A673 (cell line): ENCODE measurements at places on chromosomes 1 and 21.
A peak's percentile ranks its signal among the peaks of the same experiment; 100 is the strongest.

DNA sequence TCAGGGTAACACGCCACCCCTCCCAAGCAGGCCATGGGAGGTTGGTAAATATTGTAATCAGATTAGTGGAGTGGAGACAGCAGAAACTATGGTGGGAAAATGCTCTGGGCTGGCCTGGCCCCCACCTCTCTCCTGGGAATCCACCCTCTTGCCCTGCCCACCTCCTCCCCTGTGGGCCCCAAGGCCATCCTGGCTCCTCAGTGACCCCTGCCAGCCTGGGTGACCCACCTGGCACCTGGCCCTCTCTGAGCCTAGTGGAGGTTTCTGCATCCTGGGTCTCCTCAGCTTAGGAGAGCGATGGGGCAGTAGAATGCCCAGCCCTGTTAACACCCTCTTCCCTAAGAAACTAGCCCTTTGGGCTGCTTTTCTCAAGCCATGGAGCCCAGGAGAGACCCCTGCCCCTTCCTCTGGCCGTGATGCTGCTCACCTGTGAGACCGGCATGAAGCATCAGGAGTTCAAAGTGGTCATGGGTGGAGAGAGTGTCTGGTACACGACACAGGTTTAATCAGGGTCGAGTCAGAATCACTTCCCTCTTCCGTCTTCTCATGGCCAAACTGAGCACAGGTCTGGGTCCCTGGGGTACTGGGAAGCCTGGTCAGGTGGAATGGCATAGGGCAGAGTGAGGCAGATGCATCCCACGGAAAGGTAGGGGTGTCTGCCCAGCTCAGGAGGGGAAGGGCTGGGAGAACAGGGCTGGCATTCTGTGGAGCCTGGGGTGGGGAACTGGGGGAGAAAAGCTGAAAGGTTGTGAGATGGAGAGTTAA lies 10.7 kb upstream of the DMBX1 start:
- no peak for DNase-seq

DNA sequence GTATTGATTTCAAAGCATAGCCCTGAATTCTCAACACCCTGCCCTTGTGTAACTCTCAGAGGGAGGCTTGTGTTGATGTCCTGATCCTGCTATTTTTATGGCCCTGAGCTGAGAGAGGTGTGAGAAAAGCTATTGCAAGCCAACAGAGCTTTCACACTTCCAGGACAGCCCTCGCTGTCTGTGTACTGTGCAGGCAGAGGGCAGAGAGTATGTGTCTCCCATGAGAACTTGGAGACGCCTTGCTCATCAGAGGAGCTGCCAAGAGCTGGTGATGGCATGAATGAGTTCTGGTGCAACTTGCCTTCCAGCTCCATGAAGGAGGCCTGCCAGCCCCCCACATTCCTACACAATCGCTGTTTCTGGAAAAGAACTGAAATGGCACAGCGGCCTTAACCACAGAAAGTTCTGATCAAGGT lies 144.1 kb upstream of the AJAP1 start:
- no peak for DNase-seq

GRCh38 chr1:226728448-226728847 lies 10.6 kb downstream of the ITPKB start:
- DNase-seq: no peak

DNA sequence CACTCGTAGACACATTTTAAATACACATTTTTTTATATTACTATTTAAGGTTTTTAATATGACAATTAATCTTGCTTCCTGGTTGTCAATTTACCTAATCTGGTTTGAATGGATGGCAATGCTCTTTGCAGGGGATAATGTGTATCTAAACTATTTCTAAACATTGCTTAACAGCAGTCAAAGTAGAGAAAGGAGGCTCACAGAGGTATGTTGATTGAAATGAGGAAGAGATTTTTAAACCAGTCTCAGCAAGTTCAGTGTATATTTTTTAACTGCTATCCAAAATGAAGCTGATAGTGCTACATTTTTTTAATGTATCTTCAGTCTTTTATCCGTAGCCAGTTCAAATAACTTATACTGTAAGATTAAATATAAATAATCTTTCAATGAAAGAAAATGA lies 17.4 kb downstream of the FMO1 start:
- DNase-seq: no peak

- no peak for DNase-seq
Observed at GRCh38 chr1:15622712-15623373, 5.6 kb downstream of the DDI2 start.

GRCh38 chr1:175803413-175803812 lies 60.0 kb upstream of the TNR start:
- DNase-seq: no peak

DNA sequence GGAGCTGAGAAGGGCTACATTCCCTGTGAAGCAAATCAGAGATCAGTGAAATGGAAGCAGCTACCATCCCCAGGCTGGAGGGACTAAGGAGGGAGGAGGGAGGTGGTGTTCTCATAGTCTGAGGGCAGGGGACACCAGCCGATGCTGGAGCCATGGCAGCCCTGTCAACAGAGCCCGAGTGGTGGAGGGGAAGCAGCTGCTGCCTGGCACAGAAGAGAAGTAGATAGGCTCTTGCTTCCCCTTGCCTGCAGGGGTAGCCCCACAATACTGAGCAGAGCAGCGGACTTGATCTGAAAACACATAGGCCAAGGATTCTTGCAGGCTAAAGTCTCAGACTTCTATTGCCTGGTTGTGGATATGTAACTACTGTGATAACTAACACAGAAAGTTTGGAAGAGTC lies 255.1 kb downstream of the FGGY start:
- no peak for DNase-seq

- no peak for DNase-seq
Observed at GRCh38 chr1:108072212-108072611, 107.2 kb upstream of the VAV3 start.

DNA sequence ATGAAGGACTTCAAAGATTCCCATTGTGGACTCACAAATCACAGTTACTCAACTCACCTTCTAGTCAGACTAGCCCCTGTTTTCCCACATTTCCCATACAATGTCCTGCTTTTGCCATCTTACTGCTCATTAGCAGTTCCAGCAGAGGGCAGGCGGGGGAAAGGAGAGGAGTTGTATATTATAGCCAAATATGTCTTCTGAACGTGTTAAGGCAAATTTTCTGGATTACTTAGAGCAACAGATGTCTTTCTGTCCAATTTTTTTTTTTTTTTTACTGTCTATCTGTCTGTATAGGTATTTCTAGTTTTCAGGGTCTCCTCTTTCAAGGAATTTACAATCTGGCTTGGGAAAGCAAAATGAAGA lies 29.9 kb upstream of the DDAH1 start:
- DNase-seq: peak; percentile 9

- DNase-seq: no peak
Observed at GRCh38 chr1:211638246-211638645, 37.2 kb downstream of the NEK2 start.

DNA sequence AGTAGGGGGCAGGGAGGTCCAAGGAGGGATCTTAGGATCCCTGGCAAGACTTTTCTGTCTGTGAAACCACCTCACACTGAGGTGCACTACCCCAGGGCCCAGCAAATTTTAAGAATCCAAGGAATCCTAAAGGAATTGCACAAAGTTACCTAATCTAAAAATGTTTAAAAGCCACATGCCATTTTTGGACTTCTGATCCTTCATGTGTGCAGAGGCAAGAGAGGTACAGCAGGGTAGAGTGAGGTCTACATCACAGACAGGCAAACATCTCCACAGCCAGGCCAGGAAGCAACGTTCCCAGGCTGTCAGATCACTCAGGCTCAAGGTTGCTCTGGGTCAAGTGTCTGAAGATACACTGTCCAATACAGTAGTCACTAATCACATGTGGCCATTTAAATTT lies 324.6 kb upstream of the DUSP10 start:
- DNase-seq: no peak

GRCh38 chr1:238153939-238154338 lies 263.2 kb upstream of the ZP4 start:
- no peak for DNase-seq

DNA sequence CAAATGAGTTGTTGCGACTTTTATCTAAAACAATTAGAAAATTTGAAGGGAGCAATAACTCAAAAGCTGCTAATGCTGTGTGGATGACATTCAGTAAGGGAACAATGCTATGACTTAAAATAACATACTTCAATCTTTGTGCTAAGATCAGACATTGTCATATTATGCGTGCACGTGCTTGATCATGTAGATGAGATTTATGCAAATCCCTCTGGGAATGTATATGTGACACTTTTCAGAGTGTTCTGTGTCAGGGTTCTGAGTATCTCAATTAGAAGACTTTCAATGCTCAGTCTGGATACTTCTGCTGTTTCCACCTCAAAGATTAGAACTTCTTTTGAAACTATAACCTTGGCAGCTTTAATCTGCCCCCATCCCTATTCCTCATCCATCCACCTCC lies 18.6 kb upstream of the POU2F1 start:
- peak; percentile 64 for DNase-seq

GRCh38 chr1:167661527-167662426 lies 31.7 kb downstream of the RCSD1 start:
- DNase-seq: peak; percentile 73

DNA sequence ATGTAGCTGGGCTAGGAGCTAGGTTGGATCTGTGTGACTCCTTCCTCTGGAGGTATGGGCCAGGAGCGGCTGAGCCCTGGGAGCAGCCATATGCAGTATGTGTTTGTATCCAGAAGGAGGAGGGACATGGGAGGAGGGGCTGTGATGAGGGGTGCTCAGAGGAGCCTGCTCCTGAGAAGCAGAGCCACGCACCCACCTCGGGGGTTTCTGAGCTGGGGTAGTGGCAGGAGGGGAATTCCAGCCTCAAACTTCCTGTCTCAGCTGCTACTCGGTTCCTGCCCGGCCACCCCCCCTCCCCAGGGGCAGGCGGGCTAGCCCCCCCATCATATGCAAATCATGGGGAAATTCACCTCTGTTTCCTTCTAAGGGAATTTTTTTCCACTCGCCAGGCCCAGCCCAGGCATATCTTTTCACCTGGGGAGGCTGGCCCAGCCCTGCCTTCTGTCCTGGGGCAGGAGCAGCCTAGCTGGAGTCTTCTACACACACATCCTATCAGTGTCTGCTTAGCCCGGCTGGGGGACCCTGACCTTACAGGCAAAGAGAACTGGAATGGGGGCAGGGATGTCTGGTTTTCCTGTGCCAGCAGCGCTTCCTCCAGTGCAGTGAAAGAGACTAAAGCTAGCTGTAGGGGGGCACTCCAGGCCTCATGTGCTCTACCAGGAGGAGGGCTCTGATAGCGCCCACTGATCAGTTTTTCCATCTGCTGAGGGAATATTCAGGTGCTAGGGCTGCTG lies 3.0 kb downstream of the ZC3H12A start:
- DNase-seq: peak; percentile 41

GRCh38 chr1:147700042-147701006 lies 30.0 kb upstream of the ACP6 start:
- peak; percentile 82 for DNase-seq

GRCh38 chr1:193540511-193540910 lies 354.1 kb upstream of the B3GALT2 start:
- DNase-seq: no peak

DNA sequence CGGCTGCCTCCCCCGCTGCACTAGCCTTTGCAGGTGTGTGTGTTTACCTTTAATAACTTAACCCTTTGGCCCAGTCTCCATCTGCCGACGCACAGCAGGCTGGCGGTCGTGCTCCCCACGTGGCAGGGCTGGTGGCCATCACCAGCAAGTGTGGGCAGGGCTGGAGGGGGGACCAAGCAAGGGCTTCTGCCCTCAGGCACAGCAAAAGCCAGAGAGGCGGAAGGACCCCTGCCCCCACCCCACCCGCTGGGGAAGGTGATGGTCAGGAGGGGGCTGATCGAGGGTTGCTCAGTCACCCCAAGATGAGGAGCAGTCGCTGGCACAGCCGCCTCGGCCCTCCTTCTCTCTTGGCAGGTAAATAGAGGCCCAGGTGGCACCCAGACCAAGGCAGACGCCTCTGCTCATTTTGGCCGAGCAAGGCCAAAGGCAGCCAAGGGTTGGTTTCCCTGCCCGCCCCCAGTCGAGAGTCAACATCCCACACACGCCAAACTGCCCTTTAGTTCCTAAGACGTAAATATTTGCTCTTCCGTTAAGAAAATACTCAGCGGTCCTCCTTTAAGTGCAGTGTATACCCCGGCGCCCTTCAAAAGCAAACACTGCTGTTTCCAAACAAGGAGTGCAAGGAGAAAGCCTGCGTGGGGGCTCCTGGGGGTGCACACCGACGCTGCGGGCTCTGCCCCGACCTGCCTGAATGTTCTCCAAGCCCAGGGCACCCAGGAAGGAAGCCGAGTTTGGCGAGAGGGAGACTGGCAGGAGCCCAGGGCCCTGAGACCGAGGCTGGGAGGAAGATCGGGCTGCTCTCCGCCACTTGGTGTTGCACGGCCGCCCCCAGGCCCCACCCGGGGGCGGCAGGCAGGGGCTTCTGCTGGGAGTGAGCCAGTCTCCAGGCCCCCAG lies 82.7 kb downstream of the SIK1 start:
- DNase-seq: no peak

DNA sequence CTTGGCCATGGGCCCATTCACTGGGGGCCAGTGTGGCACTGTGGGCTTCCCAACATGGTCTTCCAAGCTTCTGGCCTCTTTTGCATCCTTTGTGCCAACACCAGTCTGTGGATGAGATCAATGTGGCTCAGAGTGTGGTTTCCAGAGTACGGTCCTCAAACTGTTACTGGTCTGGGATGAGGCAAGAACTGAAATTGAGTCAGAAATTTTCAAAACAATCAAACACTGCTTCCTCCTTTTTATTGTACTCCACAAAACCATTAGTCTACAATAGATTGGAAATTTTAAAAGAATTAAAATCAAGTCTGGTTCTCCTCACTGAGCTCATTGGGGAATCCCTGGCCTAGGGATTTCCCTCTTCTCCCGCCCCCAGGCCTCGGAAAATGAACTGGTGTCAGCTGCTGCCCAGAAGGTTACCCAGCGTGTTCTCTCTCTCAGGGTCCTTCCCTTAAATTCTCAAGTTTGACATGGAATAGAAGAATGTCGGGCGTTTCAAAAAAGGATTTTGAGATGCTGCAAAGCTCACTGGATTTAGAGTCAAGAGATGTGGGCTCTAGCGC lies 222.0 kb downstream of the SDCCAG8 start:
- DNase-seq: no peak

DNA sequence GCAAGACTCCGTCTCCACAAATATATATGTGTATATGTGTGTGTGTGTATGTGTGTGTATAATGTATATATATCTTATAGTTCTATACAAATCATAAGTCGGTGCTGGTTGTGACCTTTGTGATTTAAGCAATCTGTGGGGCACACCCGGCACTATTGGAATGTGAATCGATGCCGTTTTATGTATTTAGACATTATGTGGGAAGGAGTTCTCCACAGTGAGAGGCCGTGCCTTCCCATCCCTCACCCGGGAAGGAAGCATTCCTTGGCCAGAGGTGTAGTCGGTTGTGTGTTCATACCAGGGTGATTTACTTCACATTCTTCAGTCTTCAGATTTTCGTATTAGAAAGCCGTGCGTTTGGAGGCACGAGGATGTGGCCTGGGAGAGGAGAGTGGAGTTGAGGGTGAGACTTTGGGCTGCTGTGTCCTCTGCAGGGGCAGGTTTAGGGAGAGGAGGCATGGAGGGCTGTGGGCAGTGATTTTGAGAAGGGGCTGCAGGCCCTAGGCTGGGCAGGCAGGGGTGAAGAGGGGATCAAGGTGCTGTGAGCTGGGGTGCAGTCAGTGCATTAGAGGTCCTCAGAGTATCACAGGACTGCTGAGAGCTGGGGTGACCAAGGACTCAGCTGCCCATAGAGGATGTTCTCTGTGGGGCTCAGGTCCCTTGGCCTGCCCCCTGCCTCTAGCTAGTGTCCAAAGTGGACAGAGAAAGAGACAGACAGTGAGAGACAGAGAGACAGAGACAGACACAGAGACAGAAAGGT lies 57.7 kb downstream of the TRIM11 start:
- no peak for DNase-seq
